ENCODE measurements at places on chromosomes 5 and 9. TPM values are rescaled to one million over a fixed set of nuclear protein-coding genes. Genes with fewer than 3 reads are reported as not detected.

ZNF354B gene
- 12.3 TPM for total RNA-seq

DNA sequence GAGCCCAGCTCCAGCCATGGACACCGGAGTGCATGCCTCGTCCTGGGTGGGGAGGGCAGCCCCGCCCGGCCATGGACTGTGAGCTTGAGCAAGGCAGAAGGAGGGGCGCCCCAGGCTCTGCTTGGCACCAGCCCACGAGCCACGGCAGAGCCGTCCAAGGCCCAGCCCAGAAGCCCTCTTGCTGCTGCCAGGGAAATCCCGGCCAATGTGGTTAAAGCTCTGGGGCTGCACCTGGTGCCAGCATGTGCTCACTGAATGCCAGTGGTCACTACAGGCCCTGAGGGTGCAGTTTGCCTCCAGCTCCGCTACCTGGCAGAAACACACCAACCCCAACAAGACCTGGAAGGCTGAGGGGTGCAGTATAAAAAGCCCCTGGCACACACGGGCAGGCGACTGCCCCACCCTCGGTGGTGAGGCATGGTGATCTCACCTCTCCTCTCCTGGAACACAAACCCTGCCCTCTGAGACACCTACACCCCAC, 11.8 kb downstream of the BRD3 start:
- DNase-seq = peak; percentile 99

GRCh38 chr5:112656451-112656850, 81.2 kb upstream of the APC start:
- no peak for DNase-seq

- peak; percentile 18 for DNase-seq
Observed at GRCh38 chr5:134540747-134541733, 15.6 kb downstream of the JADE2 start.

DNA sequence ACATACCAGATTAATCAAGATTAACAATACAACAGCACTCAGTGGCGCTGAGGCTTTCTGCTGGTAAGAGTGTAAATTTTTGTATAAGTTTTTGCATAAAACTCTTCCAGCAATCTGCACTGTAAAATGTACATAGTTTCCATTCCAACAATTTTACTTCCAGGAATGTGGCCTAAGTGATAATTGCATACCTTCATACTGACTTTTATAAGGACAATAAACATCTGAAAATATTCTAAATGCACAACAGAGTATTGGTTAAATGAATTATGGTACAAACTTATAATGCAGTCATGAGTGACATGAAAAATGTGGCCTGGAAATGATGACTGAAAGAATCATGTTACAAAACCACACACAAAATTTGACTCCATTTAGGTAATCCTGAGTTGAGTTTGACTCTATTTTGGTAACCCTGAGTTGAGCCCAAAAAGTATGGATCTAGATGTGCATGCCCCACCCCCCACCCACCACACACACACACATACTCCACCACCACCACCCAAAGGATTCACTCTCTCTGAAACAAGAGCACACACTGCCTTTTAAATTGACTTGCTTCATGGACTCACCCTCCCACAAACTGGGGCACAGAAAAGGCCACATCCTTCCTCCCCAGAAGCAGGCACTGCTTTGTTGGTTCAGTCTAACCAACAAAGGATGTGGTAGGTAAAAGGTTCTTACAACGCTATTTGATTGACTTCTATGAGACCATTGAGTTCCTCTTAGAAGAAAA, 137.6 kb downstream of the SUSD1 start:
- no peak for DNase-seq

DNA sequence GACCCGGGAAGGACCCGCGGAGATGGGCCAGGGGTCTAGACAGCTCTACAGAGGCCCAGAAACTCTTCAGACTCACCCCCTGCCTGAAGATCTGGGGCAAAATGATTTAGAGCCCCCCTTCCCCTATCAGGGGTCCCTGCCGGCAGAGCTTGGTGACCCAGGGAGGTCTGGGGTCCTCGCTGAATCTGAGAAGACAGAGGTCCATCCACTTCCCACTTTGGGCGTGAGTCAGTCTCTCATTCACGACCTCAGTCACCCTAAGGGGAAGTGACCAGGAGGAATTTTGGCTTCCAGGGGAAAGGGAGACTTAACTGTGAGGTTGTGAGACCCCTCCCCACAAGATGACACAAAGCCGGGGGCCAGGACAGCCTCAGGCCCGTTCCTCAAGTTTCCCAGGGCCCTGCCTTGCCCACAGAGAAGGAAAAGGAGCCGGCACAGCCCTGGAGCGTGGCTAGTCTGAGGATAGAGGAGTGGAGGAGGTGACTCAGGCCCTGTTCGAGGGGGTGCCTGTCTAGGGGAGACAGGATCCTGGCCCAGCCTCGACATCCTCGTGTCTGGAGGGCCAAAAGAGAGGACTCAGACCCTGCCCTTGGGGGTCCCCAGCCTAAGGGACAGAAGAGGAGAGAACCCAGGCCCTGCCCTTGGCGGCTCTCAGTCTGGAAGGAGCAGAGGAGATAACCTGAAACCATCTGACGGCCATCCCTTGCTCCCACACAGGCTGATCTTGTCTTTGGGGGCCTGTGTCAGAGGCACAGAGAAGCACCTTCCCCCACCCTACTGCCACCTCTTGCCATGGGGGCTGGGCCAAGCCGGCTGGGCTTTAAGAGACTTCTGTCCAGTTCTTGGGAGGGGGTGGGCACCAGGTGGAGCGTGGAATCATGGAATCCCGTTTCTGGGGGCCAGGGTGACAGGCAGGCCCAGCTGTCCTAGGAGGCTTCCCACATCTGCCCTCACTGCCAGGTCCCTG, 889 bp downstream of the PDLIM4 start:
- DNase-seq = peak; percentile 96

GRCh38 chr5:56829137-56829908, 14.0 kb downstream of the MAP3K1 start:
- no peak for DNase-seq

GRCh38 chr9:79149585-79149984, 422.2 kb upstream of the TLE4 start:
- no peak for DNase-seq

DNA sequence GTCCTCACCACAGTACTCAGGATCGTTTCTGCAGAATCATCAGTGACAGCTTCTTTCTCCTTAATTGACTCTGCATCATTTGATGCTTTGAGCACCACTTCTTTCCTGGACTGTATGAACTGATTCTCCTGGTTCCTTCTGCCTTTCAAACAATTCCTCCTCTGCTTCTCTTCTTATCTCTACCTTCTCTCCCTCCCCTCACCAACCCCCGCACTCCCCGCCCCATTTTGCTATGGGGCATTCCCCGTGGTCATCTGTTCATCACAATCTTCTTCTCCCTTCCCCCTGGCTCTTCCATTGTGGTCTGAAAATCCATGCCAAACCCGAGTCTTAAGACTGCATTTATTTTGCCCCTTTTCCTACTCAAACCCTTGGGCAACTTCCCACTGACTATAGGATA, 57.9 kb downstream of the FAM78A start:
- no peak for DNase-seq

- peak; percentile 41 for DNase-seq
Observed at GRCh38 chr5:157989296-157989695, 130.4 kb upstream of the CLINT1 start.

DNA sequence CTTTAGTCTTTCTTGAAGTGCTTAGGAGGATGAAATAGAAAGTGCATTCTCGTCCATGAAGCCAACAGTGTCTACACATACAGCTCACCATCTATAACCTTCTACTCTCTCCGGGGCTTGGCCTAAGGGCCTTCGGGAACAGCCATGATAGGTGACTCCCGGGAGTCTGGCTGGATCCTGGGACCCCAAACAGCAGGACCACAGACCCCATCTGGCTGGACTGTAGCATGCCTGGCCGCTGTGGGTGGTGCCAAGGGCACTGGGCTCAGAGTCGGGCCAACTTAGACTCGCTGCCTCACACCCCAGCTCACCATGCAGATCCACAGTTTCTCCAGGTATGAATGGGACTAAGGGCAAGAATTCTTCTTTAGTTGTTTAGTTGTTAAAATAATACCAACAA, 16.3 kb downstream of the GABBR2 start:
- no peak for DNase-seq

DNA sequence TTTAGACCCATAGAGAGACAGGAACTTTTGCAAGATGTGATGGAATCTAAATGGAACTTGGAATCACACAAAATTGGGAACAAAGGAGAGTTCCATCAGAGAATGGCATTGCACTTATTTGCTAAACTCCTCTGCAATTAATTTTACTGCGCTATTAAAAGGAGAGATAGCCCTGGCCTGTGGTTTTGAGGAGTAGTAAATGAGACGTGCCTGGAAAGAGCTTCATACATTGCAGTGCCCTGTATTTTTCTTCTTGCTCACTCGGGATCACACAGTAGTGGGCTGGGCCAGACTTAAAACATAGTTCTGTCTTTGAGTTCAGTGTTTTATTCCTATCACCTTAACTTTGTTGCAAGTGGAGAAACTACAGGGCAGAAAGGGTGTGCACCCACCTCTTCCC, 94.4 kb upstream of the SLC27A6 start:
- no peak for DNase-seq

FOXD4L5 gene
- under 0.01 TPM for total RNA-seq

GRCh38 chr9:93673839-93674334, 97.5 kb downstream of the PHF2 start:
- DNase-seq = no peak

GRCh38 chr9:125190361-125190801, 778 bp upstream of the PPP6C start:
- DNase-seq = peak; percentile 31

DNA sequence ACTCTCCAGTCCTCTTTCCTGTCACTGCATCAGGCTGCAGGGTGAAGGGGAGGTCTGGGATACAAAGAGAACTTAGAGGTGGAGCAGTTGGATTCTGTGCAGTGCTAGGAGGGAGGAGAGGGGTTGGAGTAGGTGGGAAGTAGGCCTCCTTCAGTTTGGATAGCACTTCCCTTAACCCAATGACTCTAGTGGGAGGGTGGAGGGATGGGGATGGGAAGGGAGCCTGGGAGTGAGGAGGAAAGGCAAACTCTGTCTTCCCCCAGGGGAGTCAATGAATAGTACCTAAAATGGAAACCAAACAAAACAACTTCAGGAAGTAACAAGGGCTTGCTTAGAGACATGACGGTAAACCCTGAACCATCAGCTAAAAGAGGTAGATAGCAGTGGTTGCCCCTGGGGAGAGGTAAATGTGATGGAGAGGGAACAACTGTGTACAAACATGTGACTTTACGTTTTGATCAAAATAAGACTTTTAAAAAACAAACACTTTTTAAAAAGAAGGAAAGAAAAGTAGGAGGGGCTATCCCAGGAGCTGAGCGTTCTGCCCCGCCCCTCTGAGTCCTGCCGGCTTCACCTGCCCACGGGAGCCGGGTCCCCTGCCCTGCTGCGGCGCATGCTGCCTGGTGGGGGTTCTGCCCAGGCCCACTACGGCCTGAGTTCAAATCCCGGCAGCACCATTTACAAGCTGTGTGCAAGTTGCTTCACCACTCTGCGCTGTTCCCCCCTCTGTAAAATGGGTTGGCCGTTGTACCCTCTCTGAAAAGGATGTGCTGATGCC, 30.9 kb downstream of the GSN start:
- DNase-seq = peak; percentile 96

DNA sequence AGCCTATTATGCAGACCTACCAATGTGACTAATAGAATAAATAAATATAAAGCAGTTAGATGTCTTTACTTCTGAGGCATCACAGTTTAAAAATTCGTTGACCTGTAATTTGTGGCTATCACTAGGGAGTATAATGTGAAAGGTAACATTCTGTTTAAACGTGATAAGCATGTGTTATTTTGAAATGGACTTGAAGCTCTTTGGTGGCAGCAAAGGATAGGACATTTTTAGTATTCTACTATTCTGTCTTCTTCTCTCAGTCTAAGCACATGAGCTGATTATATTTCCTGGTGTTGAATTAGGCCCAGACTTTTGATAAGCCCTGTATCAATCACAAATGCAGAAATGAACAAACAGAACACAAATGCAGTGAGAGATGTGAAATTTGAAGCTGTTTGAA, 974.0 kb upstream of the CDH10 start:
- DNase-seq = peak; percentile 69

TTC16 gene
- total RNA-seq = under 0.01 TPM

FOXD4L4 gene
- total RNA-seq = under 0.01 TPM

DNA sequence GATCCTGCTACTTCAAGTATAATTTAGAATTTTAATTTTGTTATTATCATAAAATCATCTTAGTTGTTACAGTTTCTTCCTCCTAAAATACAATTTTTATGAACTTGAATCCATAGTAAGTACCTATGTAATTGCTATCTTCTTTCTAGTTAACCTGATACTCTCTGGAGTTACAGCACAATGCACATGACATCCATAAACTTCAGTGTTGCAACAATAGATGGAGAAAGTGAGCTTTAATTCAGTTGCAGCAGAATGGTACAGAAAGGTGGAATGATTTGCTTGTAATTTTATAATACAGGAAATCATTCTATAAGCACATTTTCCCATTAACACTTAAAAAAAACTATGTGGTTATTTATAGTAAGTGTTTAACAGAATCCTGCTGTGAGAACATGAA, 372.0 kb downstream of the CDH9 start:
- DNase-seq = no peak

DNA sequence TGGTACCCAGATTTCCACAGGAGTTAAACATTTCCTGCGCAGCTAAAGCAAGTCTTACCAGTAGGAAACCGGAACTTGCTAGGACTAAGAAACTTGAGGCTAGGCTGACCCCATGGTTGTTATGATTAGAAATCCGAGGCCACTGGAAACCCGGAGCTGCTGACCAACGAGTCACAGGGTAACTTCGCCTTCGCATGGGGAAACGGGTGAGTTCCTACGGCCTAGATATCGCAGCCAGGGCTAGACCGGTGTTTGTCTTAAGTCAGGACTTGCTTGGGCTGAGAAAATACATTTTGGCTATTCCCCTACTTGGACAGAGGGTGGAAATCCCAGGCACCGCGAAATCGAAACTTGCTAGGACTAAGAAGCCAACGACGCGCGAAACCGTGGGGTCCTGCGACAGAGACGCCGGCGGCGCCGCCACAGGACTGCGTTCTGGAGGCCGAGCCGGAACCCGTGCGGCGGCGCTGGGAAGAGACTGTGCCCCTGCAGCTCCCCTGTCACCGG, 1.6 kb upstream of the ANXA2R start:
- peak; percentile 62 for DNase-seq

GRCh38 chr9:91060520-91061343, 259.1 kb downstream of the SYK start:
- DNase-seq = peak; percentile 77

- peak; percentile 15 for DNase-seq
Observed at GRCh38 chr9:135447126-135447525, 32.5 kb upstream of the PPP1R26 start.

TSTD2 gene
- total RNA-seq = 16.3 TPM

GRCh38 chr9:132069046-132069898, 10.4 kb downstream of the MED27 start:
- peak; percentile 71 for DNase-seq

PCDHB3 gene
- total RNA-seq = 0.36 TPM

- no peak for DNase-seq
Observed at GRCh38 chr9:95820074-95820473, 55.4 kb upstream of the ERCC6L2 start.
